ENCODE measurements at places on chromosomes 1 and 21. TPM values are rescaled to one million over a fixed set of nuclear protein-coding genes. Genes with fewer than 3 reads are reported as not detected.

Gene OR4F29
- 0.17 TPM for total RNA-seq

Gene TNFAIP8L2
- not detected for total RNA-seq

Gene LCE1E
- total RNA-seq, result not detected

Gene SAMSN1
- total RNA-seq, result not detected

Gene DIPK1A
- 8.2 TPM for total RNA-seq

Gene TCP10L
- 0.83 TPM for total RNA-seq

Gene CD58
- 5.6 TPM for total RNA-seq

Gene MSH4
- total RNA-seq, result 0.66 TPM

Gene TFF1
- total RNA-seq, result not detected

Gene GJA9
- total RNA-seq, result not detected

Gene FAM72D
- total RNA-seq, result 0.26 TPM
